Mammary epithelial cell (primary cell): ENCODE measurements at places on chromosomes 12 and 14.
A peak's percentile ranks its signal among the peaks of the same experiment; 100 is the strongest.

DNA sequence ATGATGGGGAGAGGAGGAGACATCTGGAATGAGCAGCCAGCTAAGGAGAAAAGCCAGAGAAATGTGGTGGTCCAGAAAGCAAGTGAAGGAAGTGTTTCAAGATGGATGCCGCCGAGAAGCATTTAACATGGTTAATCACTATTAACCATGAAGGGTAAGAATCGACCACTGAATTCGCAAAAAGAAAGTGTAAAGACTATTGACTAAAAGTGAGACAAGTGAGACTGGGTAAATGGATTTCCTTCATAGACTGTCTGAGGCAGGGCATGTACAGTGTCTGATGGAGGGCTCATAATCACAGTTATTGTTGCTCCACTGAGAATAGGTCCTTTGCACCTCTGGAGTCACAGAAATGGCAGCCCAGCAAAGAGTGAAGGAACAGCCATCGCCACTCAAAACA is 25.3 kb upstream of the CLMN start:
- no peak for DNase-seq

- DNase-seq, result no peak
These were observed 100.5 kb downstream of the SLC38A4 start for GRCh38 chr12:46725332-46725731.

DNA sequence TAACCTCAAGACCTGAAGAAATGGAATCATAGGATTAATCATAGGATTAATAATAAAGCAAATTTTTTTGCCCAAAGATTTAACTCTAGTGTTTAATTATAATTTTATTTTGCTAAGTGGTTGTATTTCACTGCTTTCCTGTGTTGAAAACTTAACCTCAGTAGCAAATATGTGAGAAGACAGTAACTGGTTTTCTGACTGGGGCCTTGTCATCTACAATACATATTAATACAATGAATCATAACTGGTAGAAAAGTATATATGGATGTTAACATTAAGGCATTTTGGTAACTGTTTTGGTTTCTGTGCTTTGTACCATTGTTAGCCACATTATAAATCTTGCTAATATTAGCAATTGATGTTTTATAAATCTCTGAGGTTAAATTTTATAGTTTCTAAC is 92.2 kb downstream of the ACSS3 start:
- DNase-seq, result peak; percentile 9

DNA sequence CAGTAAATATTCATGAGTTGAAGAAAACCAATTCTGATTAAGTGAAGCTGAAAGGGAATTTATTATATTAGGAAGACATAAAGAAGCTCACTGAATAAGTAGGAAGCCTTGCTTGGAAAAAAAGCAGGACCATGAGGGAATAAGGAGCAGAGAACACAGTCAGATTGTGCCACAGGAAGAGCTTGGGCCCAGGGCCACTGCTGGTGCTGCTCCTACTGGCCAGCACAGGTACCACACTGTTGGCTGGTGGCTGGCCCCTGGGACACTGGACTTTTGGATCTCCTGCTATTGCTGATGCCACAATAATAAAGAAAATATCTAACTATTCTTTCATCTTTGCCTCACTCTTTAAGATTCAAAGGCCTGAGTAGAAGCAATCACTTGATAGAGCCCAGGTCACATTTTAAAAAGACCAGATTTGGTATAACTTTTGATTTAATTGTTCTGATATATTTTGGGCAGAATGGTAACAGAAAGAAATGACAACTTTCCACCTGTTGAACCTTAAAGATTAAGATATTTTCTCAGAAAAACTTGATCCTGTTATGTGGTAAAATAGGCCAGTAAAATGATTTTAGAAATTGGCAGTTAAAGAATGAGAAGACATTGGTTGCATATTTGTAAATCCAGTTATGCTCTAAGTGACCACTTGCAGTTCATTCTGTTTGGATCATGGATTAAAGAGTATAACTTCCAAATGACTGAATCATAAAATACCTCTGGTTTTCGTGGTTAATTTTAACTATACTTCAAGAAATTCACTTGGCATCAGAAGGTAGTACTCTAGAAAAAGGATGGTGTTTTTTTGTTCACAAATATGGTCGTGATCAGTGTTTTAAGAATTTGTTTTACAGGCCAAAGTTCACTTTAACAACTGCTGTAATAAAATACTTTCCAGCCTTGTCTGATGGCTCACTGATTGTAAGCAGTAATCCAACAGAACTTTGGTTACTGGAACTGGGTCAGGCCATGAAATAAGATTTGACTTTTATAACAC is 68.3 kb downstream of the DERA start:
- peak; percentile 37 for DNase-seq

DNA sequence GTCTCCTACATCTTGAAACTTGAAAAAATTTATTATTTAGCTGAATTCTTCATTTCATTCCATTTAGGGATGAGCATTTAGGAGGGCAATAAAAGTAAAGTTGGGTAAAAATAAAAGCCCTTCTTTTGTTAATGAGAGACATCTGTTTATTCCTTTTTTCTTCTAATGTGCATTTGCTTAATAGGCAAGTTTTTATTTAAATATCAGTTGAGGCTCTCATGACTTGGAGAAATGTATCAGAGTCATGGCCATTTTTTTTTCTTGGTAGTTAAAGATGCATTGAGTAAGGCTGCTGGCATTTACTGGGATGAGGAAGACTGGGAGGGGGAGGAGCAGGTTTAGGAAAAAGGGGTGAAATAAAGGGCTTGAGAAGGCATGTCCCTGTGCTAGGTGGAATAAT is 609.9 kb upstream of the TMEM132C start:
- no peak for DNase-seq

- no peak for DNase-seq
These were observed 56.2 kb upstream of the RTRAF start for GRCh38 chr14:51933191-51933590.

GRCh38 chr12:102474438-102475064 is 5.8 kb downstream of the IGF1 start:
- peak; percentile 3 for DNase-seq

DNA sequence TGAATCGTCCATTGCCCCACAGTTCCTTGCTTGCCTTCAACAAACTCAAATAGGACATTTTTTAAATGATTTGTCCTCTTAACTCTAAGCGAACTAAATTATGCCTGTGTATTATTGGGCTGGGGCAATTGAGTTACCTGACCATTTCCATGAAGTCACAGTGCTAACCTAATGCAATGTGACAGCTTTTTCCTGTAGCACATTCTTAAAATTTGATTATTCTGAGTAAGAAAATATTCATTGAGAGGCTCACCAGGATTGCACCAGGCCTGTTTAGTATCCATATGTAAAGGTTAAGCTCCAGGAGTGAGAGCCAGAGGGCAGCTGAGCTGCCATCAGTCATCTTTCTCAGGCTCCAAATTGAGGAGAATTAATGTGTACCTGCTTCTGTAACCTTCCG is 90.9 kb downstream of the GPR65 start:
- DNase-seq, result no peak

- DNase-seq, result no peak
These were observed 10.7 kb downstream of the DYRK4 start for GRCh38 chr12:4572680-4573079.

- no peak for DNase-seq
These were observed 221.6 kb downstream of the C12orf75 start for GRCh38 chr12:105552056-105552455.

- no peak for DNase-seq
These were observed 203.7 kb downstream of the ETV6 start for GRCh38 chr12:11853126-11853525.

- peak; percentile 68 for DNase-seq
These were observed 31.5 kb upstream of the FGF6 start for GRCh38 chr12:4477129-4477528.

DNA sequence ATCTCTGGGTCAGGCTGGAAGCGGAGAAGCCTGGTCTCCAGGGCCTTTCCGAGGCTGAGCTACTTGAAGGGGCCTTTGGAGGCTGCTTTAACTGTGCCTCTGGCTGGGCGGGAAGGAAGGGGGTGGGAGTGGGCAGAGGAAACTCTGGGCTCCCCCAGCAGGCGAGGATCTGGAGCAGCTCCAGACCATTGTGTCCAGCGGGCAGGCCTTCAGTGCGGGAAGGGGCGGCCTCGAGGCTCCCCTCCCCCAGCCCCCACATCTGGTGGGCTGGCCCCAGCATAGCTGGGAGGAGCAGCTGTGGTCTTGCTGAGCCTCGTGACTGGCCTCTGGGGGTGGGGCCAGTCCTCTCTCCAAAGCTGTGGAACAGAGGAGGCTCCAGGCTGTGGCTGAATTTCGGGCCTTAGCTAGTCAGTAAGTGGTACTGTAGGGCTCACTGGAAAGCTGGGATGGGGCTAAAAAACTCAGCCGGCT is 3.4 kb downstream of the TAMALIN start:
- DNase-seq, result no peak

DNA sequence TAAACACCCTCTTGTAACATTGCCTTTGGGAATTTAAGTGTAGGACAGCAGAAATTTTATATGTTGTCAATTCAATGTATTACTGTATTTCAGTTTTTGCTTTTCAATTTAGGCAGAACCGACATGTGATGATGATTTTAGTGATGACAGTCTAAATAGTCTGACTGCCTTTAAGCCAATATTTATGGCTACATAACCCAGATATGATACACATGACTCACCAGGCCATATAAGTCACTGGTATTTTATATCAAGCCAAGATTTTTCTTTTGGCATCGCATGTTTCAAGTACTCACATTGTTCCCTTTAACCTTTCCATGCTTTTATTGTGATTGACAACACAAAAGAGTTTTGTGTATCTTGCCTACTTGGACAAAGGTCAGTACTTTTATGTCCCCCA is 13.6 kb upstream of the PPM1A start:
- DNase-seq, result no peak
